Stimulated activated CD8-positive, alpha-beta memory T cell treated with anti-CD3 and anti-CD28 coated beads, Interleukin-7, amount 100 ng/mL, for 1 hour (primary cell): ENCODE measurements at places on chromosomes 4 and X.
A peak's percentile ranks its signal among the peaks of the same experiment; 100 is the strongest.

- no peak for DNase-seq
Measured at GRCh38 chr4:105283501-105283900, 136.8 kb downstream of the TET2 start.

- no peak for DNase-seq
Measured at GRCh38 chr4:43587758-43588157, 695.2 kb downstream of the GRXCR1 start.

GRCh38 chr4:67765928-67766327, 11.7 kb upstream of the GNRHR start:
- no peak for DNase-seq

DNA sequence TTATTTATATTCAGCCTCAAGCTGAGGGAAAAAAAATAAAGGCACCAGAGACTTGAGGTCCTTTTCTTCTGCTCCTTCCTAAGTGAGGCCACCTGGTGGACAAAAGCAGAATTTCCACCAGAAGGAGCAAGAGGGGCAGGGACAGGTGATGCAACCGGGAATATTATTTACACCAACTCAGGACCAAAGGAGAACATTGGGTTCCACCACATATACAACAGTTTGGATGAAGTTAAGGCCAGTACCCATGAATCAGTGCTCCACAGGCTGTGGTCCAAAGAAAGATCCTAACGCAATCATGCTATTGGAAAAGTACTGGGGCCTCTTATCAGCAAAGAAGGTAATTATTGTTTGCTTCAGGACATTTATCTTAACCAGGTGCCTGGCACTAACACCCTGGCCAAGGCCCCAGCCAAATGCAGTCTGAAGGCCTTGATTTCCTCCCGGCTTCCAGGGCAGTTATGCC, 57.4 kb downstream of the TSC22D3 start:
- DNase-seq: peak; percentile 41

DNA sequence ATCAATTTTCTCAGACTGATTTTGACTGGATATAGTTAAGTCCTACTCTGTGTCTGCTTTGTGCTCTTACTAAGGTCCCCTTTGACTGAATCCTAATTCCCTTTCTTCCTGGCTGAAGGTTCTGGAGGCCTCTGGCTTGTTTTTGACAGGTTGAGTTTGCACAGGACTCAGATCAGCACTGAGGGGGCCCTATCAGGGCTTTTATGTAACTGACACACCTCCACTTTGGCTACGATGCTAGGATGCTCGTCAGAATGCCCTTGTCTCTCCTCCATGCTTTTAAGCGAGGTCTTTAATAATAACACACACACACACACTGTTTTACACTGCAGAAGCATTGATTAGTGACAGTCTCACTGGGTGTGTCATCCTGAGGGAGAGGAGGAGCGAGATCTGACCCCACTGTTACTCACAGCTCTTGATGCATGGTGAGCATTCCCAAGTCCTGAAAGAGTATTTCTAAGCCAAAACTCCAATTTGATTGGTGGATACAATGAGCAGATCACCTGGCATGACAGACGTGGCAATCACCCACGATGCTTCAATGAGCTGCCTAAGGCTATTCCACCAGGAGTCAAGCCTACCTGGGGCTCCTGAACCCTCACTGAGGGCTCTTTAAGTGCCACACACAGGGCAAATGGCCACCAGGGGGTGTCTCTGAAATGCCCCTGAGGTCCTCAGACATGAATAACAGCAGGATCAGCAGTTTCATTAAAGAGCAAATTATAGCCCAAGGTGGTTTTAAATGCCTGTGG, 130.4 kb upstream of the CPEB2 start:
- DNase-seq: peak; percentile 8

DNA sequence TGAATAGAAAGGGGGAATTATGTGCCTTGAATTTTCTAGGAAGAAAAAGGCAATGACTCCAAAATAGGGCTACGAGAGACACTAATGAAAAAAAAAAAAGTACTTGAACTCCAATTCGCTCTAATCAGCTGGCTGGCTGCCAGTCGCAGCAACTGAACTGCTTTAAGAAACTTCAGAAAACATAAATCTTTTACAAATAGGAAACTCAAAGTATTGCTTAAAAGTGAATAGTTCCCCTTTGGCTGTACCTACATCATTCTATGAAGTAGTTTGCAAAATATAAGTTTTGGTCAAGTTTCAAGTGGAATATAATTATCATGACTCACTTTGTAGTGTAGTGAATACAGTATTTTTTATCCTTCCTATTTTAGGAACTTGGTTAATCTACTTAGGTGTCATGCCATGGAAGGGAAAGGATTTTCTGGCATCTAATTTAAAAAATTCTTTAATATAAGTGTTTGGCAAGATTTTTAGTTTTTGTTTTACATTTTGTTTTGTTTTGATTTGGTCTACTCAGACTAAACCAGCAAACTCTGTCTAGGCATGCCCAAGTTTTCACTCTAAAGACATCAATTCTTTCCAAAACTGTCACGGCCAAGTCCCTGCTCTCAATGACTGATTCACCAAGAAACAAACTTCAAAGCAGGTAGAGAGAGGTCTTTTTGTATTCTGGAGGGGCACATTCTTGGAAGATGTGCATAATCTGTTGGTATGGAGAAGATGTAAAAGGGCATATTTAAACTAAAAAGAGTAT, 382.4 kb upstream of the GALNT7 start:
- no peak for DNase-seq

- DNase-seq: no peak
Measured at GRCh38 chr4:8745826-8746225, 125.8 kb downstream of the HMX1 start.

DNA sequence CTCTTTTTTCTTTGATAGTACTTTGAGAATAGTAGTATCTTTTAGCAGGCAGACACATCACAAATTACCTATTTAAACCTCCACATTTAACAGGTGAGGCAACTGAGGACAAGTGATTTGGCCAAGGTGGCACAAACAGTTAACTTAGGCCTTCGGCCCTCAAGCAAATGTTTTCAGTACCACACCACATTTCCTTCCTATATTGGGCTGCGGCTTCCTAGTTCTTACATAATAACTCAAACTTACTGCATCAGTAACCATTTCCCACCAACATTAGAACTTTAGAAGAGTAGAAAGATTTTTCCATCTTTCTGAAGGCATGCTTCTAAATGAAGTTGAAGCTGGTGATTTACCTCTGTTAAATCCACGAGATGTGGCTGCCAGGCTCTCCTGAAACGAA, 63.2 kb upstream of the SLC4A4 start:
- DNase-seq: no peak

DNA sequence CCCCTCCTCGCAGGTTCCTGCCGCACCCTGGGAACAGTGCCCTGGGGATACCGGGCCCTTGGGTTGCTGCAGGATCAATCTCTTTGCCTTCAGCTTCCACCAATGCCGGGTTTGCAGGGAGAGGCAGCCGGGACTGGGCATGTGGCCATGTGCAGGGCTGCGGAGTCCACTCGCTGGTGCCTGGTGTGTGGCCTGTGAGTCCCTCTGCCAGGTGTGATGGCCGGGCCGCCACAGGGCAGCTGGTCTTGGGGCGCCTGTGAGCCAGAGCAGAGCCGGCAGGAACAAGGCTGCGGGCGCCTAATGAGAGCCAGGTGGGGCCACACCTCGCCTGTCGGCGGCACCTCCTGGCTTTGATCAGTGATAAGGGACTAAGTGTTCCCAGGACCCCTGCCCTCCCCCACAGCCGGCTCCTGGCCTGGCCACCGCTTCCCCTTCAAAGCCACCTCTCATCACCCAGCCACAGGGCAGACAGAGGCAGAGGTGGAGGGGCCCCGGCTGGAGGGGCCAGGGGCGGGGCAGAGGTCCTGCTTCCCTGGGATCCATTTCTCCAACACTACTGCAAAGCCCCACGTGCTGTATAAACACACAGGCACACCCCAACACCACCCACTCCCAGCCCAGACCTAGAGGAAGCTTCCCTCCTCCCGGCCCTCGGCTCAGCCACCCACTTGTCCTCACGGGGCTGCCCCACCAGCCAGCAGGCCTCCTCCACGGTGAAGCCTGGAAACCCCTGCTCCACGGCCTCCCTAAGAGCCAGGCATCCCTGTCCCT, 132.7 kb downstream of the CPZ start:
- DNase-seq: no peak

DNA sequence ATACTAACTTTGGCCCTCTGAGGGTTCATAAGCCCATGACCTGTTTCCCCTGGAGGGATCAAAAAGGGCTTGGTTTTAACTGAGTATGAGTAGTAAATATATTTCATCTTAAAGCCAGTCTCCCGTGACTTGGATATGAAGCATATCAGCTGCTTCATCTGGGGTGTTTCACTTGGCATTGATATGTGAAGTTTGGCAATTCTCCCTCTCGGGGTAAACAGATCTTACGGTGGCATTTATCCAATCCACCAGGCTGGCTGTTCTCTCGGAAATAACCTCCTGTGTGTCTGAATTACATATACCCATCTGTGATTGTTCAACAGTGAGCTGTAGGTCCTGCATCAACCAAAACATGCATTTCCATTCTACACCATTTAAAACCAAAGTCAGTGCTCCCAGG, 130.7 kb downstream of the ADAM29 start:
- no peak for DNase-seq

GRCh38 chrX:20224814-20225487, 41.8 kb downstream of the RPS6KA3 start:
- no peak for DNase-seq

DNA sequence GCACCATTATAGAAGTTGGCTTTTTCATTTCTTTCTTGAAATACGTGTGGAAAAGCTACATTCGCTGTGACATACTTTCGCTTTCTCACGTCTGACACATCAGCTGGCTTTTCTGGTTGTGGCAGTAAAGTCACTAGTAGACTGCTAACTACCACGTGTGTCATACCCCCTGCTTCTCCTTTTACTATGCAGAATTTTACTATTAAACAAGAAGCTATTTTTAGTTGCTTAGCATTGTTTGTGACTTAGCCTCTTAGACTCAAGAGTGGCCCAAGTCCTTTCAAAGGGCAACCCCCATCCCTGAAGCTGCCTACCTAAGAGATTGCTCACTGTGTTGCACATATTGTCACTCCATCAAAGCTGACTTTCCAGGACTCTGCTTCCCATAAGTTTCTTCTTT, 2.1 kb upstream of the IL2 start:
- no peak for DNase-seq

GRCh38 chrX:16923157-16923556, 23.3 kb upstream of the REPS2 start:
- DNase-seq: no peak
